T-cell (primary cell): ENCODE measurements at places on chromosomes 7 and 10. TPM values are rescaled to one million over a fixed set of nuclear protein-coding genes. Genes with fewer than 3 reads are reported as not detected.

DNA sequence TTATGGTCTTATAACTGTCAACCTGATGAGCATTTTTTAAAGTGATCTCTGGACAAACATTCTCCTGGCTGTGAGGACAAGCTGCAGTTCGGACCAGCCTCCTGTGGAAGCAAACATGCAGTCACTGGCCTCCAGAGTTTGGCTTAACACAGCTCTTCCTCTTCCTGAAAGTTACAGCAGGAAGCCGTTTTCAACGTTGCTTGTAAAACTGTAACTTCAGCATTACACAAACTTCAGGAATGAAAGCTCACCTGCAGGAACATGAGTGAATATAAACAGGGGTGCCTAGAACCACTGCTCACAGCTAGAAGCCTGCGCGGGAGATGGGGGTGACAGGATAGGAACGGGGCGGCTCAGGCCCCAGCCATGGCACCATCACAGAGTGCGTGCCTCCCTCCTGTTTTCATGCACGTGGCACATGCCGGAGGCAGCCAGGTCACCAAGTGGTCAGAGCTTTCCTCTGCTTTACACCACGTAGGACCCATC, 292.9 kb upstream of the PITRM1 start:
- DNase-seq: no peak

The C10orf53 gene
- total RNA-seq: not detected

The CALHM3 gene
- not detected for total RNA-seq

The CALML3 gene
- not detected for total RNA-seq

DNA sequence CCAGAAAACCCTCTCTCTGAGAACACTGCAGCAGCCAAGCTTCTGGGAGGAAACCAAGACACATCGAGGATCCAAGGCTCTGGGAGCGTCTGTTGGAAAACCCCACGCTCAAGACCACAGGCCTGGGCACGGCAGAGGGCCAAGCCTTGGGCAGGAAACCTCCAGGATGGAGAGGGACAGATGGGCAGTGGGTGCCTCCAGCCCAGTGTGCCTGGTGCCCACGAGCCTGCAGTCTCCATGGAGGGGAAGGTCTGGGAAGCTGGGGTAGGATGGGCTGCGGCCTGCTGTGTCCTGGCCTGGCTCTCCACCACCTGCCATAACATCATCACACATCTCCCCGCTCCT, 96.1 kb downstream of the FAM53B start:
- DNase-seq: no peak
